ENCODE measurements at places on chromosomes 16 and 17.

DNA sequence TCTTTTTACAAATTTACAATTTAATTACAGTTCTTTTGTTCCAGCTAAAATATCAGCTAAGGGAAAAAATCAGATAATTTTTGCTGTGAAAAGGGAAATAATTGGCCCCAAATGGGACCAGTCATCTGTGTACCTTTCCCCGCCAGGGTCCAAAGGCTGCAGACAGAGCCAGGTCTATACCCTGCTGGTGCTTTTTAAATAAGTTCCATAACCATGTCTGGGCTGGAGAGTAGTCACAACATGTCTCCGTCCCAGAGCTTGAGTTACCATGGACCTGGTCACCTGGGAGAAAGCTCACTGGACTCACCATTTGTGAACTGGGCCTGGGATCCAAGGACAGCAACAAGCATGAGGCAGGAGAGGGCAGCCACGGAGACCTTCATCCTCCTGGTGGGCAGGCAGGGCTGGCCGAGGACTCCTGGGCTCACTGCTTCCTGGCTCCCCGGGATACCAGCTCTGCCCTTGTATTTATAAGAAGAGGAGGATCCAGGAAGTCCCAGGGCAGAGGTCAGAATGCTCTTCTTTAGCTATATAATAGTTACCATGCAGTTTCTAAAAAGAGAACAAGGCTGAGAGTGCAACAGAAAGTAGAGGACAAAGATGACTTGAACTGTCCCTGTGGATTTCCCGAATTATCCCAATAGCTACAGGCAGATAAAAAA, at the start of gene CCL15:
TSS of gene CCL15 (minus strand) at position 444 of the 662 bp plus-strand sequence. CDS start at position 383, 61 bp downstream.
- DNase-seq: no peak
- peaks cover 3% of the 10 kb centered on the region for H3K27me3 ChIP-seq
- no peaks in the 10 kb centered on the region for H3K36me3 ChIP-seq
- H3K27ac ChIP-seq: no peak within 1 kb of the TSS
- H3K4me3 ChIP-seq: no peak within 1 kb of the TSS

- H3K36me3 ChIP-seq: no peaks in the 10 kb centered on the region
- no peaks in the 10 kb centered on the region for H3K27me3 ChIP-seq
- no peak for DNase-seq
- no peak overlapping the region for H3K4me3 ChIP-seq
Observed at GRCh38 chr17:78510141-78511075, 66.8 kb downstream of the DNAH17 start.

- peaks cover 7% of the 10 kb centered on the region for H3K4me1 ChIP-seq
- no peaks in the 10 kb centered on the region for H3K27me3 ChIP-seq
- peaks cover 3% of the 10 kb centered on the region for H3K36me3 ChIP-seq
- no peak for DNase-seq
- no peak overlapping the region for H3K27ac ChIP-seq
Observed at GRCh38 chr17:18107971-18108370, 585 bp upstream of the MYO15A start.

DNA sequence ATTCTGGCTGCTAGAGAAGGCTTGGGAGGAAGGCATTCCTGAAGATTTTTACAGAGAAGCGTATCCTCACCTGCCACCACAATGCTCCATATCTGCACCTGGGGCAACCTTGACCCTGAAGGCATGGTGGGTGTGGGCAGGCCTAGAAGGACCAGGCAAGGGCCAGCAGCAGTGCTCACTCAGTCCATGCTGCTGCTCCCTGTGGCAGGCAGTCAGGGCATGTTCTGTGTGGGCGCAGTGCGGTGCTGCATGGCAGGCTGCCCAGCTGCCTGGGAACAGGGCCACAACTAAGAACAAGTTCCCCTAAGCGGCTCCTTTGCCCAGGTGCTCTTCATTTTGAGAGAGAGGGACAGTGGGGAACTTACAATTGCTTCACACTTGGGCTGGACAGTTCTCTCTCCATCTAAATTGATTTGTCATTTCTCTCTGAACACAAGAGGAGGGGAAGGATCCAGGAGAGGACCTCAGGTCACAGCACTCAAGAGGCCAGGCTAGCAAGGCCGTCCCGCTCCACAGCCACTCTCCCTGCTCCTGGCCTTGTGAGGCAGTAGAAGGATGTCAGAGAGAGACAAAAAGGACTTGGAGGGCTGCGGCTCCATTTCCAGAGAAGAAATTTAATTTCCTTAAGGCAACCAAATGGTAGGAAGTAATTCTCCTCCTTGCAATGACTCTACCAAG, 158.8 kb downstream of the AATF start:
- H3K36me3 ChIP-seq: peaks cover 28% of the 10 kb centered on the region
- peaks cover 61% of the 10 kb centered on the region for H3K4me1 ChIP-seq
- DNase-seq: no peak
- H3K27me3 ChIP-seq: no peaks in the 10 kb centered on the region
- H3K27ac ChIP-seq: peak overlapping the region; percentile 86

DNA sequence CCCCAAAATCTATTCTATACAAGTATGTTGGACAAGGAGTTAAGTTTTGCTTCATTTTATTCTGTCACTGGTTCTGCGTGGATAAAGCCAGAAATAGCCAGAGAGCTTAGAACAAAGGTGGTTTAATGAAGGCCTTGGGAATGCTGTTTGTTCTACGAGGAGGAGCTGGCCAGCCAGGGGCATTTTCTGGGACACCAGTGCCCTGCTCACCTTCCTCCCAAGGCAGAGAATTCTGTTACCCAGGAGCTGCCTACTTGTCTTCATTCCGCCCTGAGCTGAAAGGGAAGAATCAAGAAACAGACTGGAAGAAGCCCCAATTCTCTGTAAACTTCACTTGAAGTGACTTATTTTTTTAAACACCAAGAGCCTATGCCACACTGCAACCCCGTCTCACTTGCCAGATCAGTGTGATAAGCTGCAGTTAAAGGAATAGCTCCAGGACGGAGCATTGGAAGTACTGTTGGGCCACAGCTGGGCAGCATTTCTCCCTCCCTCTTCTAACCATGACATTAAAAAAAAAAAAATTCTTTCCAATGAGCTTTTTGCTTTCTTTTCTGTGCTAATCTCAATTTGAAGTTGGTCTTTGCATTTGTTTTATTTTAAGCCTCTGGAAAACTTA, 149.8 kb upstream of the DYNLRB2 start:
- no peak overlapping the region for H3K27ac ChIP-seq
- no peaks in the 10 kb centered on the region for H3K27me3 ChIP-seq
- no peaks in the 10 kb centered on the region for H3K36me3 ChIP-seq
- no peak for DNase-seq
- H3K4me1 ChIP-seq: peaks cover 13% of the 10 kb centered on the region
- H3K4me3 ChIP-seq: no peak overlapping the region

DNA sequence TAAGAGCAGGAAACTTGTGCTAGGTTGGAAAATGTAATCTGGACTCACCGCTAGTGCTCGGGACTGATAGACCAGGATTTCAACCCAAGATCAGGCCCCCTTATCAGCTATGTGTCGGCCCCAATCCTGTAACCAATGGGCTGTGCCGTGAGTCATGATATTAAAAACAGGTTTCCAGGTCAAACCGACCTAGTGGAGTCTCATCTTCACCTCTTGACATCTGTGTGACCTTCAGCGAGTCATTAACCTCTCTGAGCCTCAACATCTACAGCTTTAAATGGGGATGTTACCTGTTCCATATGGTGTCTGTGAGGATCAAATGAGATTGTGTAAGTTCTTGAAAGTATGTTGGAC, 512 bp downstream of the PMM2 start:
- peaks cover 19% of the 10 kb centered on the region for H3K36me3 ChIP-seq
- H3K4me3 ChIP-seq: peak overlapping the region; percentile 91
- peaks cover 22% of the 10 kb centered on the region for H3K4me1 ChIP-seq
- H3K27me3 ChIP-seq: no peaks in the 10 kb centered on the region
- H3K27ac ChIP-seq: peak overlapping the region; percentile 53

DNA sequence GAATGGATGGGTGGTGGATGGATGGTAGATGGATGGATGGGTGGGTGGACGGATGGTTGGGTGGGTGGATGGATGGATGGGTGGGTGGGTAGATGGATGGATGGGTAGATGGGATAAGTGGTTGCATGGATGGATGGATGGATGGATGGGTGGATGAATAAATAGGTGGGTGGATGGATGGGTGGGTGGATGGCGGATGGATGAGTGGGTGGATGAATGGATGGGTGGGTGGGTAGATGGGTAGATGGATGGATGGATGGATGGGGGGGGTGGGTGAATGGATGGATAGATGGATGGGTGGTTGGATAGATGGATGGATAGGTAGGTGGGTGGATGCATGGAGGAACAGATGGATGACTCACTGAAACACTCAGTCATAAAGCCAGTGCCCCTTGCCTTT, 51.0 kb upstream of the FASN start:
- peaks cover 16% of the 10 kb centered on the region for H3K36me3 ChIP-seq
- no peak overlapping the region for H3K4me3 ChIP-seq
- no peak overlapping the region for H3K27ac ChIP-seq
- H3K4me1 ChIP-seq: 0 out of 2 replicates have a peak, but pooled peaks cover 3% of the 10 kb centered on the region
- no peak for DNase-seq

Data from WTC11 (cell line).